ENCODE measurements at places on chromosomes 12 and 14.
A peak's percentile ranks its signal among the peaks of the same experiment; 100 is the strongest.

DNA sequence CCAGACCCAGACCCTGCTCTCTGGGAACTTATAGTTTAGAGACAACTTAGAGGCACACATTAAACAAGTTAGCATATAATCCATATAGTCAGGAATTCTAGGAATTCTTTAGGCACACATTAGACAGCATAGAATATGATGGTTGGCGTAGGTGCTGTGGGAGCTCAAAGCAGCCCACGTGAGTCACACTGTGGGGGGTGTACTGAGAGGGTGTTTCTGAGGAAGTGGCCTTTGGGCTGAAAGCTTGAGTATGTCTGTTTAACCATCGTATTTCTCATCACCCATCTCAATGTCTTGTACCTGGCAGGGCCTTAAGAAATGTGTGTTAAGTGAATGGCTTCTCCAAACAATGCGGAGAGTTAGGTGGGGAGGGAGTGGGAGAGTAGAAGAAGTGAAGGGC lies 67.2 kb downstream of the TMEM30B start:
- no peak for DNase-seq

DNA sequence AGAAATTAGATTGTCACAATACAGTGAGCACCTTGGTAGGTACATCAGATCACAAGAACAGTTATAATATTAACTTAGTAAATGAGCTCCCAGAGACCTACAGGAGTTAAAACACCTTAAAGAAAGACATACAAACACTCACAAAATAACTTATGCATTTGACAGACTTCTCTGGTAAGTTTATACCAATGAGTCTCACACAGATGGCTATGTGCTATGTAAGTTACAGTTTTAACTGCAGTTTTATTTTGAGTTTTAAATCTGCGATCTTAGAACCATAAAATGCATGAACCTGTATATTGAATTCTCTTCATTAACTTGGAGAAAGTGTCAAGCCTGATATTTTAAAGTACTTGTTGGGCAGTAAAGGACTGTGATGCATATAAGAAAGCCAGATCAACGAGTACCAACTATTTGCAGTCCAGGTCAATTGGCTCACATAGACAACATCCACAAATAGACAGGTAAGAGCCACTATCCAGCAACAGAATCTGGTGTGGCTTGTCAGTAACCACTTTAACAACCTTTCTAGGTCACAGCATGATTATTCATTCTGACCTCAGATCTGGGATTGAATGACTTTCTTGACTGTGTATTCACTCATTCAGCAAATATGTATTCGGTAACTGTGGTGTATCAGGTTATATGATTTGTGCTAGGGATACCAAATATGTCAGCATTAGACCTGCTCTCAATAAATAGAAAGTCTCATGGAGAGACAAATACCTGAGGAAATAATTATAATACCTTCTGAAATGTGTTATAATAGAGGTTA lies 856.6 kb upstream of the MGAT4C start:
- peak; percentile 55 for DNase-seq

DNA sequence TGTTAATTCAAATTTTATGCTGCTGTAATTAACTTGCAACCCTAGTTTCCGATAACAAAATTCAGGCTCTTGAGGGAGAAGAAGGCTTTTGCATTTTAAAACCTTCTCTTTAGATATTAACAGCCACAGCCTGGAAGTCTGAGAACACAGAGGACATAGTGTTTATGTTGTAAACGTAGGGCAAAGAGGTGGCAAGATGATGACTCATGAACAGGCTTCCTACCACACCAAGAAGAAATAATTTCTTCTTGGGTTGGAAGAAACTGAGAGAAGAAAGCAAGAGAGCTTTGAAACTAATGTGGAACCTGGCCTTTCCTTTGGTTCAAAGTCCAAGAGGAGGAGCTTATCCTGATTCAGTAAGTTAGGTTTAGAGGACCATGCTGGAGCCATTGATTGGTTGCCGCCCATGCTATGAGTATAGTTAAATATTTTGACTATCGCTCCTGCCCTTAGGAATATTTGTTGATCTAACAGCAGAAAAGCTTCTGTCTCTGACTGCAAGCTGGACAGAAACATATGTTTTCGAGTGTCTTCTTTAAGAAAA lies 31.8 kb downstream of the CCDC198 start:
- peak; percentile 19 for DNase-seq

DNA sequence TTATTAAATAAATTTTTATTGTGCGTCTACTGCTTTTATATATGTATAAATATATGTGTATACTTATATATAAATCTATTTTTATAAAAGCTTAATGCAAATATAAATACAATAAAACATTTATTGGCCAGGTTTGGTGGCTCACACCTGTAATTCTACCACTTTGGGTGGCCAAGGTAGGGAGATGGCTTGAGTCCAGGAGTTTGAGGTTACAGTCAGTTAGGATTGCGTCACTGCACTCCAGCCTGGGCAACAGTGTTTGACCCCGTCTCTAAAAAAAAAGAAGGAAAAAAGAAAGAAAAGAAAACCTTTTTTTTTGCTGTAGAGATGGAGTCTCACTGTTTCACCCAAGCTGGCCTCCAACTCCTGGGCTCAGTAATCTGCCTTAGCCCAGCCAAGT lies 20.9 kb downstream of the ACTR6 start:
- no peak for DNase-seq

DNA sequence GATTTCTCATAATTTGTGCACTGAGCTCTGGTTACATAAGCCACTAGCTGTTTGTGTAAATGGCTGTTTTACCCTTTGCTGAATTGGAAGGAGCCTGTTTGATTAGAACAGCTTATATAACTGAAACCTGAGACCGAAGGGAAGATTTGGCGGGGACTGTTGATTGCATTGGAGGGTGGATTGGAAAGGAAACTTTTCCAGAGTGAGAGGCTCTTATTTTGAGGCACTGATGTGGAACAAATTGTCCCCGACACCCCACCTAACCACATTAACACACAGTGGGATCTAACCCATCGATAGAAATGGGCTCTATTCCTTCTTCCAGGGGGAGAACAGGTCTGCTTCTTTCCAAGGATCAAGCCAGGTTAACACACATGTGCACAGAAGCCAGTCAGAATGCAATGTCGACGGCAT lies 51.7 kb downstream of the TMEM30B start:
- no peak for DNase-seq

- no peak for DNase-seq
Measured at GRCh38 chr14:75247286-75247922, 31.2 kb upstream of the FOS start.

GRCh38 chr14:99689266-99690236 lies 5.5 kb downstream of the CYP46A1 start:
- DNase-seq: no peak

GRCh38 chr12:23113781-23114180 lies 488.8 kb downstream of the ETNK1 start:
- no peak for DNase-seq

DNA sequence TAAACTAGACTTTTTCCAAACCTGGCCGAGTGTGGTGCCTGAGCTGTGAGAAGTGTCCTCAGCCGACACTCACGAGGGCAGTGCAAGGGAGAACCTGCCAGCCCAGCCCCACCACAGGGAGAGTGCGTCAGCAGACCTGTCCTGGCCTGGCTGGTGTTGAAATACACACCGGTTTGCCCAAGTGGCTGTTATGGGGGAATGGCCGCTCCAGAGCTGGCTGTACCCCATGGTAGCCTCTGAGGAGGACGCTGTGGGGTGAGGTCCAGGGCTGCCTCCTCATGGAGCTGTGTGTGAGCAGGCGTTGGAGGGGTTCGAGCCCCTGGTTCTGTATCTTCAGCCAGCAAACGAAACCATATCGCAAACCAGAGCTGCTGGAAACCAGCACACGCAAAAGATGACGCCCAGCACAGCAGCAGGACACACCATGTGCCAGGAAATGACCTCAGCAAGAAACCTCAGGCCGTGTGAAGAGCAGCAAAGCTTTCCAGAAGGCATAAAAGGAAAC lies 9.4 kb downstream of the ANKRD9 start:
- no peak for DNase-seq

GRCh38 chr12:129893691-129894090 lies 10.1 kb downstream of the TMEM132D start:
- no peak for DNase-seq

- no peak for DNase-seq
Measured at GRCh38 chr12:7989827-7990491, 42.6 kb upstream of the FOXJ2 start.

Measured in kidney tubule cell (primary cell).